Skeletal muscle tissue (tissue), 5 donors: ENCODE measurements at places on chromosomes 3 and 15. TPM values are rescaled to one million over a fixed set of nuclear protein-coding genes. Genes with fewer than 3 reads are reported as not detected.

FRMD5 gene
- 3.7 TPM for total RNA-seq

DIS3L gene
- 28.7 TPM for total RNA-seq

B3GALNT1 gene
- total RNA-seq: 18.8 TPM

PXYLP1 gene
- 17.2 TPM for total RNA-seq

LRRC31 gene
- not detected for total RNA-seq

UBE2E2 gene
- total RNA-seq: 115 TPM
